Kidney (tissue), 22 donors: ENCODE measurements at places on chromosomes 13 and 19. TPM values are rescaled to one million over a fixed set of nuclear protein-coding genes. Genes with fewer than 3 reads are reported as not detected.

DNA sequence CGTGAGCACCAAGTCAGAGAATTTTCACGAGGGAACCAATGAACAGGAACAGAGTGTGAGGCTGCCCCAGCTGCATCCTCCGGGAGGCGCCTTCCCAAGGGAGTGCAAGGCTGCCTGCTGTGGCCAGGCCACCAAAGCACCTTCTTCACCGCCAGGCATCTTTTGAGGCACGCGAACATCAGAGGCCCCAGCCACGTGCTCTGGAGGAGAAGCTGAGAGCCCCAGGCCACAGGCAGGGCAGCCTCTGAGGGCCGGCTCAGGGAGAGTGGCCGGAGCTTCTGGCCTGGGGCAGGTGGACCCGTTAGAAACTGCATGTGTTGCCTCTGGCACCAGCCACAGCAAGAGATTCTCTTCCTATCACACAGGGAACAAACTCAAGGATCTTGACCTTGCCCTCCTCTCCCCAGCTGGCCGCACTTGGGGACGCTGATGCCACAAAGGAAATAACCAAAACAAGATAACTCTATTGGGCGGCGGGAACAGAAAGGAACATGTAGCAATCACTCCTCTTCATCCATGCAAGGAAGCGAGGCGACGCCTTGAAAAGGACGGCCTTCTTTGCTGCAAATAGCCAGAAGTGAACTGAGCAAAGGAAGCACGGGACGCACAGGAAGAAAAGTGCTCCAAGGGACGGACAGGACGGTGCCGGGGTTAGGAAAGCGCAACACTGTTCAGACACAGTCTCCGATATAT lies 19.9 kb downstream of the GAS6 start:
- H3K27me3 ChIP-seq, result no peaks in the 10 kb centered on the region
- H3K27ac ChIP-seq, result no peak overlapping the region
- H3K36me3 ChIP-seq, result peaks cover 6% of the 10 kb centered on the region
- H3K4me1 ChIP-seq, result peaks cover 4% of the 10 kb centered on the region
- no peak for DNase-seq

GRCh38 chr19:2413629-2414028 lies 13.8 kb downstream of the TIMM13 start:
- H3K36me3 ChIP-seq, result no peaks in the 10 kb centered on the region
- no peak overlapping the region for H3K27ac ChIP-seq
- DNase-seq, result no peak
- H3K4me3 ChIP-seq, result no peak overlapping the region

- peak; percentile 90 for DNase-seq
- peaks cover 13% of the 10 kb centered on the region for H3K36me3 ChIP-seq
- no peaks in the 10 kb centered on the region for H3K27me3 ChIP-seq
- peak overlapping the region; percentile 29 for H3K27ac ChIP-seq
- no peaks in the 10 kb centered on the region for H3K4me1 ChIP-seq
- H3K4me3 ChIP-seq, result no peak overlapping the region
Measured at GRCh38 chr19:11130824-11131455, 24.6 kb downstream of the SPC24 start.

DNA sequence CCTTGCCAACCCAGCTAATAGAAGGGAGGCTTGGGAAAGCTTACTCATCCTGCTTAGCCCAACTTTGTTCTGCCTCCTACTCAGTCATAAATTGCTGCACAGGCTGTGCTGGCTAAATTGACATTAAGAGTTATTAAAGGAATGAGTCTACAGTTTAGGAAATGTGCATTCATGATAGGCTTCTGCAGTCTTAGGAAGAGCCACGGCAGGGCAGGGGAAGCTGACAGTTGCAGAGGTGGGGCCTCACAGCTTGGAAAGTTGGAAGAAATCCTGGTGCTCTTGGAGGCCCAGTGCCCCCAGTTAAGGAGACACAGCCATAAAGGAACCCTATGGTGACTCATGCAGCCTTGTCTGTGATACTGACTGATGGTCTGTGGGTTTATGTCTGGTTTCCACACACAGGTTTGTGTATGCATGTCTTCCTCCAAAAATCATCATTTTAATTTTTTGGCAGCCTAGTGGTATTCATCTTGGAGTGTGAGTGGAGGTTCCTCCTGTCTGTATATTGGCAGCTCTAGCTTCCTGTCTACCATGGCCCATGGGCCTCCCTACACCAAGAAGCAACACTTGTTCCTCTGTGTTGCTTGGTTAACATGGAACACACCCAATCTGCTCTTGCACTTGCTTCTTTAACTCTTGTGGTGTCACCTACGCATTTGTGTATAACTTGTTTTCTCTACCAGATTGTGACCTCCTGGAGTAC lies 135.0 kb upstream of the KL start:
- no peak for DNase-seq
- H3K27ac ChIP-seq, result no peak overlapping the region
- H3K27me3 ChIP-seq, result no peaks in the 10 kb centered on the region
- no peak overlapping the region for H3K4me3 ChIP-seq
- H3K4me1 ChIP-seq, result no peaks in the 10 kb centered on the region

The NLRP11 gene
- not detected for polyA plus RNA-seq
